ENCODE measurements at places on chromosomes 4 and X.

DNA sequence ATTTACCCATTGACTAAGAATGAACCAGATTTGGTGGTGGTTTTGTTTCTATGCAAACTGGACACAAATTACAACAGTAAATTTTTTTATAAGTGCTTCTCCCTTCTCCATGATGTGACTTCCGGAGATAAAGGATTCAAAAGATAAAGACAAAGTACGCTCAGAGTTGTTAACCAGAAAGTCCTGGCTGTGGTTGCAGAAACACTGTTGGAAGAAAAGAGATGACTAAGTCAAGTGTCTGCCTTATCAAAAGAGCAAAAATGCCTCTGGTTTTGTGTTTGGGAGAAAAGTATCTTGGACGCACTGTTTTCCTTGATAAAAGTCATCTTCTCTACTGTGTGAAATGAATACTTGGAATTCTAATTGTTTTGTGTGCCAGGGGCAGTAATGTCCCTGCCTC, 213.4 kb downstream of the GC start:
- DNase-seq = no peak

- DNase-seq = no peak
These were observed 48.3 kb downstream of the CLCN5 start for GRCh38 chrX:49970674-49971073.

- no peak for DNase-seq
These were observed 30.7 kb downstream of the HS3ST1 start for GRCh38 chr4:11397819-11398610.

DNA sequence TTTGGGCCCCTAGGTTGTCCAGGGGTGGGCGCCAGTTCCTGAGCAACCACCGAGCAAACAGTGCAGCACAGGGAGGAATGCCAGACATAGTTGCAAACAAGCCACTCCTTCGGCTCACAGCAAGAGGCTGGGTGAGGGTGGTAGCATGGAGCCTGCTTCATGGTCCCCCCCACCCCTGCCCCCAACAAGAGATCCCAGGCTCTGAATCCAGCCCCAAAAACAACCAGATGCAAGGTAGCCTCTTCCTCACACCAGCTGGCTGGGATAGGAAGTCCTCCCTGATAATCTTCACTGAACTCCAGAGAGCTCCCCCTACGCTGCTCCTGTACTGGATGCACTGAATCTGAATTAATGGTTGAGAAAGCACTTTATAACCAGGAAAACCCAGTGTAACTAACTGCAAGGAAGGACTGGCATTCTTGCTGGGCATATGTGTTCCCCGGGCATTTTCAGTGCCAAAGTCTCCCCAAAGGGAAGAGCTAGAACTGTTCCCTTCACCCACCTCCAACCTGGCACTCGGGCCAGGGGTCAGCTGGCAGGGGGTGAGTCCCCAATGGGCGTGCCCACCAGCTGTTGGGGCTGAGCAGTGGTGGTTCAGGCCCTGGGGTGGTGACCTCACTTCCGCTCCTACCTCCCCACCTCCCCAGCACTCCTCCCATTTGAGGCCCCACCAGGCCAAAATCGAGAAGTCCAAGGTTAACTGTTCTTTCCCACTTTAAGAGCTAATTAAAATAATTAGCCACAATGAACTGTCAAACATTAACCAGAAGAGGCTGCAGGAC, 1.5 kb downstream of the ELF4 start:
- no peak for DNase-seq

DNA sequence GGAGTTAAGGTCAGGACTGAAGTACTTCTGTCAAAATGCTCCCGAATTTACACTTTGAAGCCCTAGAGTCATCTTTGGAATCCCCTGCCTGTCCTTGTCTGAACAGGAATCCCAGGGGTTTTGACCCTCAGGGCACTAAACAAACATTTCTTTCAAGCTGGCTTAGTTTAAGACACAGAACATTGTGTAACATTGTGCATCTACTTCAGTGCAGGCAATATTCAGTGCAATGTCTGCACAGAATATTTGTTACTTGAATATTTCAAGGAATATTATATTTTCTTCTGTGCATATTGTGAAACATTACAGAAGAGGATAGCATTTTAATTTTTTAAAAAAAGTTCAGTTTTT, 763.4 kb downstream of the PCDH18 start:
- no peak for DNase-seq

- DNase-seq = no peak
These were observed 688.6 kb downstream of the SH3BGRL start for GRCh38 chrX:81890521-81890920.

GRCh38 chr4:61068745-61069144, 131.4 kb upstream of the ADGRL3 start:
- DNase-seq = no peak
